ENCODE measurements at places on chromosomes 7 and 10. TPM values are rescaled to one million over a fixed set of nuclear protein-coding genes. Genes with fewer than 3 reads are reported as not detected.

DNA sequence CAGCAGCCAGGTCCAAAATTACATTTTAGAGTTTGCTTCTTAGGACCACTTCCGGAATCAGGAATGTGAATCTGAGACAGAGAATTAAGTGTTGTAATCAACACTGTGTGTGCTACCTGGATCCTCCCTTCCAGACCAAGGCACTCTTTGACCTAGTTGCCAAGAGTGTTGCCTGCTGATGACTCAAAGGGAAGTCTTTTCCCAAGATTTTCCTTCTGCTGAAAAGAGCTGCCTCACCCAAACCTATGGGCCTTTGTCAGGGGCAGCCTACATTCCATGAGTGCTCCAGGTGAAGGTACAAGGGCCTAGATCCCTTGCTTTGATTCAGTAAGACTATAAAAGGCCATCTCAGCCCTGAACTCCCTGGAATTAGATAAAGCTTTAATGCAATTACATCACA, 712.5 kb upstream of the ANKRD30A start:
- no peak for DNase-seq

DNA sequence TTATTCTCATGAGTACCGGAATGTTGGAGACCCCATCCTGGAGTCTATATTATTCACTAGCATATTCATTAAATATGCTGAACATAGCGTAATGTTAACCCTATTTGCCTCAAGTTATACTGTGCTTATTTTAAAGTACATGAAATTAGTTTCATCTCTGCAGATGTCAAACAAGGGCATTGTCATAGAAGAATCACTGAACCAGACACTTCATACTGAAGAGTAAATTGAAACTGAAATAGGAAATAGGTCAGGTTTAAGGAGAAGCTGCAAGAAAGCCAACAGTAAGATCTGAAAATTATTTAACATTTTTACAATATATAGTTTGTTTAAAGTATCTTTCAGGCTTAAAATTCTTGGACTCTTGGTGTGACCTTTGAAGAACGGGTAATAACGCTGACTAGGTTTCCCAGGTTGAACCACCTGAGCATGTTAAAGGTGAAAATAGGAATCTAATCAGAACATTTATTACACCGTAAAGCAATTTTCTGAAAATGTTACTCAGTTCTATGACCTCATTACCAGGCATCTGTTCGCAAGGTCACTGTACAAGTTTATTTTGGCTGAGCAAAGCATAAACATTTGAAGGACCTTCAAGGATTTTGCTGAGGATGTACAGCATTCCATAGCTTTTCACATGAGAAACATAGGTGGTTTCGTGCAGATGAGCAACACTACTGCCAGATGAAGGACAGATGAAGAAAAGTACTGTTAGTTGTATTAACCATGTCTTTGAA, 82.7 kb downstream of the REEP3 start:
- no peak for DNase-seq

- DNase-seq = no peak
Observed at GRCh38 chr7:4297918-4298219, 384.2 kb upstream of the FOXK1 start.

DNA sequence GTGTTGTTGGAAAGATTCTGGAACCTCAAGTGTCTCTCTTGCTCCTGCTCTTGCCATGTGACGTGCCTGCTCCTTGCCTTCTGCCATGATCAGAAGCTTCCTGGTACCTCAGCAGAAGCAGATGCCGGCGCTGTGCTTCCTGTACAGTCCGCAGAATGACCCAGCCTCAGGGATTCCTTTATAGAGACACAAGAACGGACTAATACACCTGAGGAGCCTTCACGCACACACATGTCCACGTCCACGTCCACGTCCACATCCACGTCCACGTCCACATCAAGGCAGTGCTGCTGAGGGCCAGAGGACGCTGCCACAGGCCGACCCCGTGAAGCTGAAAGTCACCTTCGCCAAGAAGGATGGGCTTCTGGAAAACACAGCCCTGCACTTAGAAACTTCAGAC, 190.1 kb downstream of the MAD1L1 start:
- no peak for DNase-seq

DNA sequence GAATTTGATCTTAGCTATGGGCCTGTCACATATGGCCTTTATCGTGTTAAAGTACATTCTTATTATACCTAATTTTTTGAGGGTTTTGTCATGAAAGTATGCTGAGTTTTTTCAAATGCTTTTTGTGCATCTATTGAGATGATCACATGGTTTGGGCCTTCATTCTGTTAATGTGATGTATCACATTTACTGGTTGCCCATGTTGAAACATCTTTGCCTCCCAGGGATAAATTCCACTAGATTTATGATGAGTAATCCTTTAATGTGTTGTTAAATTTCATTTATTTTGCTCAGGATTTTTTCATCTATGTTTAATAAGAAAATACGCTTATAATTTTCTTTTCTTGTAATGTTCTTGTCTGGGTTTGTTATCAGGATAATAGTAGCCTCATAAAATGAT, 442.0 kb downstream of the MDFIC start:
- no peak for DNase-seq

DNA sequence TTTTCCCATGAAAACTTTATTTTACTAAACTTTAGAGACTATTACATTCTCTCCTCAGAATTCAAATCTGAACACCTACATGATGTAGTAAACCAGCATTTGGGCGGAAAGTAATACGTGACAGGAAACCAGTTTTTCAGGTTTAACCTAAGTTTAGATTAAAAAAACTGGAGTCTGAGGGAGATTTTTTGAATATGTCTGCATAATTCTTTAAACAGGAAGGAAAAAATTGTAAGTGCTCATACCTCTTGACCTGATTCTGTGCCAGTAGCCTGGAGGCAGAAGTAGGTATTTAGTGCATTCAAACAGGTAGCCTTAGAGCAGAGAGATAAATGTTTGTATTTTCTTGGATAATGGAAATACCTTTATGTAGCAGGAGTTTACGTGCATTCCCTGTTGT, 224.3 kb downstream of the MDFIC start:
- no peak for DNase-seq

DNA sequence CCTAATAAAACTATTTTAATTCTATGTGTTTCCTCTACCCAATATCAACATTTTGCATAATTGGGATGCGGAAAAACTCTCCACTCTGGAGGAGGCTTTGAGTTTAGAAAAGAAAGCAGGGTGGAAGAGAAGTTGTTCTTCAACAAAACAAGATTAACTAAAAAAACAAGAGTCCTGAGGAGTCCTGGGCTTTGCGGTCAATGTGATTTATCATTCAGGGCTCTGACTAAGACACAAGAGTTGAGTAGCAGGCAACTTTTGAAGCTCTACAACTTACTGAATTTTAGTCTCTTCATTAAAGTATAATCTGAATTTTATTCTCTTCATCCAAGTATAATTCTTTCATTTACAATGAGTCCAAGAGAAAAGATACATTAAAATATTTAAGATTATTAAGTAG, 18.3 kb upstream of the TMEM26 start:
- DNase-seq = no peak

DNA sequence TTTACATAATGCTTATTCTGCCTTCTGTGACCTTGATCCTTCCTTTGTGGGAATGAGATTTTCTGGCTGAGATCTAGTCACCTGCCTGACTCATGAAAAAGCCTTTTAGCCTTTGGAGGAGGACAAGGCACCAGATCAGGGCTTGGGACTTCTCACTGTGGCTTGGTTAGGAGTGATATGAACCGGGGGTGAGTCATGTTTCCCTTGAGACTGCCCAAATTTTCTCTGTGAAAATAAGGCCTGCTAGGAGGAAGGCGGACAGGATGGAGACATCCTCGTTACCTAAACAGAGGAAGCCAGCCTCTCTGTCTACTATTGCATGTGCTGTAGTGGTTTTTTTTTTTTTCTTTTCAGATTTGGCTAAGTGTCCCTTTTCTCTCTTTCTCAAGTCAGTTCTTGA, 57.8 kb downstream of the EVX1 start:
- DNase-seq = no peak

- DNase-seq = no peak
Observed at GRCh38 chr10:22010539-22010938, 7.0 kb upstream of the DNAJC1 start.

DNA sequence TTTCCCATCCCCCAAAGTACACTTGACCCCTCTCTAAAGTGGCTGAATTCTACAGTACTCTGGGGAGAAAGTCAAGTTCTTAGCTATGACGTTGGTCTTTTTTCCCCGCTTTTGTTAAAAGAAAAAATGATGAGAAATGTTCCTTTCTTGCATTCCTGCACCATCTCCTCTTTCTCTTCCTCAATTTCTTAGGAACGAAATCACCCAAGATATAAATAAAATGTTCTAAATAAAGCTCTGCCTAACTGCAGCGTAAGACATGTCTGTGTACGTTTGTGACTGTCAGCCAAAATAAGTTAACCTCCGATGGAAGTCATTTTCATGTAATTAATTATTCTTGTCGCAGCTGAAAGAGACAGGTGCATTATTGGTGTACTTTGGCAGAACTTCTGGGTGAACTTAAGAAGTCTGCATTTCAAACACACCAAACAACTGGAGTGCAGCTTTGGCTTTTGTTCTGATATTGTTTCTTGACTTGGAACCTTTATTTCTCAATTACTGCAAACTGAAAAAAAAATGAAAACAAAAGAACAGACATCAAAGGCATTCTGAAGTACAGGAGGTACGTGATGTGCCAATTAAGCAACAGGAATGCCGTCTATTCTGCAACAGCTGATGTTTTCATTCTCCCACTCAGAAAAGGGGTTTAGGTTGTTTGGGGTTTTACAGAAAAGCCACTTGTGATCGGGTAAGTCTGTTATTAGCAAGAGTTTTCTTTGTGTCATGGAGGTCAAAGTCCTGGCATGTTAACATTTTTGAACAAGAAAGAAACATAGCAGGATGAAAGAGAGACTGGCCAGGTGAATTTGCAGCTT, 82.4 kb upstream of the SDK1 start:
- no peak for DNase-seq

GRCh38 chr7:18532813-18533212, 37.3 kb downstream of the HDAC9 start:
- DNase-seq = no peak

DNA sequence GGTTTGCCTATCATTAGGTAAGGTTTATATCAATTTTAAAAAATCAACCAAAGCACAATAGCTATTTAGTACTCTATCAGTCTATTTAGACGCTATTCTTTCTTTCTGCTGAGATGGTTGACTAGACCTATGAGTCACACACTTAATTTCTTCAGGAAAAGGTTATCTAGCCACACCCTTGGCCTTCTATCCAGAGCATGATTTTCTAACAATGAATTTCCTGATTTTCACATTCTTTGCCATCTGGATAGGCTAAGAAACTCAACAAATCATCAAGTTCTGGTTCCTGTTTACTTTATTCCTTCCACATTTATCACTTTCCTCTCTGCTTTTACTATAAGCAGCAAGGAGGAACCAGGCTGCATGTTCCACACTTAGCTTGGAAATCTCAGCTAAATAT, 8.1 kb downstream of the PRPS1L1 start:
- DNase-seq = no peak

GRCh38 chr7:138515001-138515528, 55.0 kb downstream of the TRIM24 start:
- DNase-seq = no peak

GRCh38 chr10:24202181-24202570, 6.8 kb upstream of the KIAA1217 start:
- DNase-seq = no peak

DNA sequence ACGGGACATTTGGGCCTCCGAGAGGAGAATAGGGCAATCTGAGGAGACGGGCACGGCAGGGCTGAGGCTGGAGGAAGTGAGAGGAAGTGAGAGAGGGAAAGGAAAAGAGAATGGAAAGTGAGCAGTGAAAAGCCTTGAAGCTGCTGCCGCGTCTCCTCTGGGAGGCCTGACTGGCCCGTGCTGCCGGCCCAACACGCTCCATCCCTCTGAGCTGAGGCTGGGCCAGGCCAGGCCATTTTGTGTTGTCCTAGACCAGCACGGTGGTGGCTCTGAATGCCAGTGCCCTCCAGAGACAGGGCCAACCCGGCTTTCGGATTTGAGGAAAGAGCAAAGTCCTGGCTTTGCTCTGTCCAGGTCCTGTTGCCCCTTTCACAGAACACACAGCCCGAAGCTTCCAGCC, 361.1 kb upstream of the SHH start:
- no peak for DNase-seq

The TMEM72 gene
- 0.21 TPM for total RNA-seq

The ZNF853 gene
- 18.2 TPM for total RNA-seq

The NPM3 gene
- total RNA-seq = 23.7 TPM

The KNDC1 gene
- total RNA-seq = 3.9 TPM
